Mesothelial cell of epicardium (in vitro differentiated cells): ENCODE measurements at places on chromosomes 12 and 14. TPM values are rescaled to one million over a fixed set of nuclear protein-coding genes. Genes with fewer than 3 reads are reported as not detected.

DNA sequence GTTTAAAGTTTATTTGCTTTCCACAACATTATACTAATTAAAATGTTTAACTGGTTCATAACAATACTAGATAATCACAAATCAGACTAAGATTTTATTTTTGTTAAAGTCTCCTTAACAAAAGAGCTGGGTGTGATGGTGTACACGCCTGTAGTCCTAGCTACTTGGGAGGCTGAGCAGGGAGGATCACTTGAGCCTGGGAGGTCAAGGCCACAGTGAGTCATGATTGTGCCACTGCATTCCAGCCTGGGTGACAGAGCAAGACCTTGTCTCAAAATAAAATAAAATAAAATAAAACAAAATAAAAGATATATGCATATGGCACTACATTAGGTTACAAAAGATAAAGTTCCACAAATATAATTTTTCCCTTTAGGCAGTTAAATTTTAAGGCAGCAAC, 5.6 kb downstream of the MIS18BP1 start:
- DNase-seq: no peak

IL22 gene
- total RNA-seq: not detected in 3 replicates

GRCh38 chr12:52264435-52264825, 10.0 kb upstream of the KRT86 start:
- DNase-seq: no peak

DNA sequence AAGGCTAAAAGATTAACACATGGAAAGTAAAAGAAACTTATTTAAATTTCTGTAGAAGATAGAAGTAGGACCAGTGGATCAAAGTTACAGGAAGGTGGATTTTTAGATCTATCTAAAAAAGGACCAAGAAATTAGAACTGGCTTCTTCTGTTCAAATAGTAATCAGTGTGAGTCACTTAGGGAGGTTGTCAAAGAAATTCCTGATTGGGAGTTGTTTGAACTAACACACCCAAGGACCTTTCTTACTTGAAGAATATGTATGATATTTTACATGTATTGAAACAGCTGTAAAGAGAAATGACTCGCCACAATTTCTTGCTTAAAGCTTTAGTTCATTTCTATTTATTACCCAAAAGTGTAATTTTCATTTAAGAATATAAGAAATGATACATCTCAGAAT, 256.9 kb downstream of the RAD51B start:
- DNase-seq: no peak

- DNase-seq: no peak
Measured at GRCh38 chr12:40312982-40313576, 88.3 kb downstream of the LRRK2 start.

- DNase-seq: no peak
Measured at GRCh38 chr12:23731493-23731892, 218.0 kb downstream of the SOX5 start.
